Amniotic stem cell (primary cell): ENCODE measurements at places on chromosomes 2 and 18.
A peak's percentile ranks its signal among the peaks of the same experiment; 100 is the strongest.

- no peak for DNase-seq
Observed at GRCh38 chr18:79139206-79139605, 70.0 kb downstream of the ATP9B start.

DNA sequence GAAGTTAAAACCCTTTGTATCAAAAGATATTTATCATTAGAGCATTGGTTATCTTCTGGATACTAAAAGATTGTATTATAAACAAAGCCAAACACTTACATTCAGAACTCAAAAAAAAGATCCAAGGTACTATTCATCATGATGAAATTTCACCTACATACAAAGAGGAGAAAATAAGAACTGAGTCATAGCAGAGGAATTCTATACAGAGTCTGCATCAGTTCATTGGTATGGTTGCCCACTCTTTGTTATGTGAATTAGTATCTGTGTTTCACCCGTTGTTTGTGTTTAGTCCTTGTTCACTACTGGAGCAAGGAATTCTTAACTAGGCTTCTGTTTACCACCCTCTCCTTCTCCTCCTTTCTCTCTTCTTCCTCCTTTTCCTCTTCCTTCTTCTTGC lies 157.9 kb downstream of the LNPK start:
- peak; percentile 44 for DNase-seq

- no peak for DNase-seq
Observed at GRCh38 chr2:226431288-226431948, 368.2 kb downstream of the IRS1 start.

- DNase-seq: no peak
Observed at GRCh38 chr18:801137-801536, 10.9 kb downstream of the YES1 start.

DNA sequence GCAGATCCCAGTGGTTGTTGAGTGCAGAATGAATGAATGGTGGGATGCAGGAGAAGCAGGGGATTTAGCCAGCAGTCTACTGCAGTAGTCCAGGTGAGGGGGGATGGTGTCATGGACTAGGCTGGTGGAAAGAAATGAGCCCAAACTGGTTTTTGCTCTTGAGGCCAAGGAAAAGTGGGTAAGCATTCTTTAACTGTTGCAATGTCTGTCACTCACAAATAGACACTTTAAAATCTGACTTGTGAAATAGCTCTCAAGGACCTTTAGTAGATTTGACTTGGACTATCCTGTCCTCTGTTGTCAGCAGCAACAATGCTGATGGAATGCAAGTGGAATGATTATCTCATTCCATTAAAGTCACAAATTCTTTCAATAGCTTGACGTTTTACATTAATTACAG lies 37.5 kb upstream of the STK17B start:
- DNase-seq: no peak

GRCh38 chr2:160061944-160062291 lies 497 bp downstream of the PLA2R1 start:
- DNase-seq: no peak

DNA sequence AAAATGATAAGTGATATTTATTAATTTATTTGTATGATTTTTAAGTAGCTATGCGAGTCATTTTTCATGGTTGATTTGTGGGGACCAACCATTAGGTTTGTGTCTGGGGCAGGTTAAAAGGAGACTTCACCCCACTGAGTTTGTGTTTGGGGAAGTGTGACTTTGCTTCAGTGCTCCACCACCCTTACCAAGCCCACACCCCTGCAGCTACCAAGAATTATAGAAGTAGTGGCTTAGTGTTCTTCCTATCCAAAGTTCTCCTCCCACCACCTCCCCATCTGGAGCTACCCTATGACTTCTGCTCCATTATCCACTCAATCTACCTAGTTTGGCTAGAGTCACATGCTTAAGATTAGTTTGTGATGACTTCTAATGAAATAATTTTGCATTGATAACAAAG lies 182.1 kb upstream of the ZEB2 start:
- no peak for DNase-seq

DNA sequence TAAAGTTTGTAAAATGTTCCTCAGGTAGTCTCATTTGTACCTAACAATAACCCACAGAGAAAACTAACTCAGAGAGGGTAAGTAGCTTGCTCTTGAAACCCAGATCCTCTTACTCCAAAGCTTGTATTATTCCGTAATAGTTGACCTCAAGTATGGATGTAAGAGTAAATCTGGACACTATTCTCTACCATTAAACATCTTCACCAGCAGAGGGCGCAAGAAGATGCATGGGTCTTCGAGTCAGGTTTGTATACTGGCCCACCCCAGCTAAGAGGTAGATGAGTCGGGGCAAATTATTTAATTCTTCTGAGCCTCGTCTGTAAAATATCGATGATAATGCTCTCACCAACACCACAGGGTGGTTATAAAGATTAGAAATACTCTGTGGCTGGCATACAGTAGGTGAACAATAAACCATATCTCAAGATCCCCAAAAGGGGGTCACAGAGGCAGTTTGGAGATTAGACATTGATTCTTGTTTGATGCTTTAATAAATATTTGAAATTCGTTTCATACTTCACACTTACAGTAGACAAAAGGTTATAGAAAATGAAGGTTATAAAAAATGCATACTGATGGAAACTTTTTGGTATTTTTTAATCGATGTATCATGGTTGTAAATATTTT lies 3.5 kb upstream of the CABLES1 start:
- DNase-seq: peak; percentile 72

GRCh38 chr2:233919319-233919718 lies 2.1 kb downstream of the TRPM8 start:
- DNase-seq: no peak

GRCh38 chr2:223832241-223832903 lies 5.0 kb downstream of the AP1S3 start:
- DNase-seq: no peak

GRCh38 chr2:207281436-207281835 lies 115.7 kb upstream of the KLF7 start:
- no peak for DNase-seq
